ENCODE measurements at places on chromosomes 16 and 17.

- DNase-seq, result no peak
Observed at GRCh38 chr16:15854906-15855703, 1.7 kb downstream of the MYH11 start.

DNA sequence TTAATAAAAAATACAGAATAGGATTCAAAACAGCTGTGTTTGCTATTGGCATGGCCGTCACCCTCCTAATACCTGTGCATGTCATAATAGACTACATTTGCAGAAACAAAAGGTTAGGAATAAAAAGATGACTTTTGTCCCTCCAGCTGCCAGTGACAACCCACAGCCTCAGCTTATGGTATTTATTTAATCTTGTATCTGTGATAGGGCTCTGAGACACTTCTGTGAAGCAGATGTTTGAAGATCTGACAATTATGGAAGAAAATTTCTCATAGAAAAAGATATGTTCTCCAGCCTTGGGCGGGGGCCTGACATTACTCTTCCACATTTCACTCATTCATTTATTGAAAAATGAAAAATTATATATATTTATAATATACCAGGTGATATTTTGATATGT lies 62.2 kb downstream of the PITPNC1 start:
- no peak for DNase-seq

- DNase-seq, result no peak
Observed at GRCh38 chr16:85917012-85917411, 18.1 kb downstream of the IRF8 start.

GRCh38 chr17:78359997-78360370 lies at the start of gene SOCS3:
Gene SOCS3, minus strand, starts transcription at chr17:78360077. Its CDS starts 982 bp downstream, at chr17:78359095.
- no peak for DNase-seq

DNA sequence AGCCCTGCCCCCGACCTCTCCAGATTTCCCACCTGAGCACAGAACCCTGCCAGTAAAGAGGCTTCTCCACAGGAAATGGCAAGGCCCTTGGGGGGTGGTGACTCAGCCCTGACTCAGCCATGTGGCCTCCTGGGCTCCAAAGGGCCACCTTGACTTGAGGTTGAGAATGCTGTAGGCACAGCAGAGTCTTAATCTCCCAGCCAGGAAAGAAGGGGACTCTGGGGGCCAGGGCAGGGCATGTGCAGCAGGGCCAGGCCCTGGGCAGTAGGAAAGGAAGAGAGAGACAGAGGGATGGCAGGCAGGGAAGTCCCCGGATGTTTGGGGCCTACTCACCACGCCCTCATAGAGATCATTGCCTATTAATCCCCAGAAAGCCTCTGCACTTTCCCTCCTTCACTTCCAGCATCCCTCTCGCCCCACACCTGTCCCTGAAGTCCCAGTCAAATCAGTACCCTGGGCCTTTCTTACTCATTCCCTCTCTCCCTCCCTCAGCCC lies 4.8 kb upstream of the ITGA3 start:
- no peak for DNase-seq
